ENCODE measurements at places on chromosomes 12 and 14.

GRCh38 chr14:97924922-97925613, 1127.9 kb downstream of the VRK1 start:
- DNase-seq = no peak

DNA sequence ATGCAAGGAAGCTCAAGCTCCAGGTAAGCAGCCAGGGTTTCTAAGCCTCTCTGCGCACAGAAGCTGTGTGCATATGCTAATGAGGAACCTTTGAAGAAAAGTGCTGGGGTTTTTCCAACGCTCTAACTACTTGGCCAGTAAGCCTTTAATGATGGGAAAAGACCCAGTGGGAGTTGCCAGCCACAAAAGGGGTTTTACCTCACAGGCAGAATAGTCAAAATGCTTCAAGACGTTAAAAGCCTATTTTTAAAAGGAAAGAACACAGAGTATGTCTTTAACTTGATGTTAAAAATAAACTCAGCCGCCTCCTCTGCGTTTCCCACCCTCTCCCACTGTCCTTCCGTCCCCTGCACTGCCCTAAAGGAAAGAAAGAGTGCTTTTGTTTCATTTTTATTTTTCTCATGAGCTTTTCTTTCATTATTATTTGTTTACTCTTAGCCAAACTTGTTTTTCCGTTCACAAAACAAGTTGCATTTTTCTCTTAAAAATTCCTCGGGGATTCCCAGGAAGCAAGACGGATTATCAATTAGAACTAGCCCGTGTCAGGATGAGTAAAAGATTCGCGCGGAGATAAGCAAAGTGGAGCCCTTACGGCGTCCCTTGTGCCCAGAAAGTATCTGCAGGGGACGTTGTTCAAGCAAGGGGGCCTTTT, 209.8 kb upstream of the NUDT4 start:
- no peak for DNase-seq

DNA sequence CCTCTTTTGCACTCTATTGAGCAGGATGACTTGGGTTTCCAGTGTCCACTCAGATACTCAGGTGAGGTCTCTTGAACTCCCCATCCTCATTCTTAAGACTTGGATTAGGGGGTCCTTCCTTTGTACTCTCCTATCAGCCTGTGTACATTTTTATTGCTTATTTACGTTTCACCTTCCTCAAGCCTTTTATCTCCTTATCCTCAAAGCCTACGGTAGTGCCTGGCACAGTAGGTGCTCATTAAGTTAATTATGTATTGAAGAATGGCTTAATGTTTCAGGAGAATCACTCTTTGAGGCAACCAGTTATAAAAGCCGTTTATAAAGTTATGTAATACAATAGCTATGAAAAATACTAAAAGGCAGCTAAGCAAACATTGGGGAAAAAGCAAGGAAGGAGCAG, 315.7 kb downstream of the NPAS3 start:
- DNase-seq = no peak

- DNase-seq = no peak
Measured at GRCh38 chr14:77270361-77271112, 469 bp downstream of the NGB start.

GRCh38 chr14:43408472-43408871, 1098.6 kb downstream of the FSCB start:
- DNase-seq = no peak

DNA sequence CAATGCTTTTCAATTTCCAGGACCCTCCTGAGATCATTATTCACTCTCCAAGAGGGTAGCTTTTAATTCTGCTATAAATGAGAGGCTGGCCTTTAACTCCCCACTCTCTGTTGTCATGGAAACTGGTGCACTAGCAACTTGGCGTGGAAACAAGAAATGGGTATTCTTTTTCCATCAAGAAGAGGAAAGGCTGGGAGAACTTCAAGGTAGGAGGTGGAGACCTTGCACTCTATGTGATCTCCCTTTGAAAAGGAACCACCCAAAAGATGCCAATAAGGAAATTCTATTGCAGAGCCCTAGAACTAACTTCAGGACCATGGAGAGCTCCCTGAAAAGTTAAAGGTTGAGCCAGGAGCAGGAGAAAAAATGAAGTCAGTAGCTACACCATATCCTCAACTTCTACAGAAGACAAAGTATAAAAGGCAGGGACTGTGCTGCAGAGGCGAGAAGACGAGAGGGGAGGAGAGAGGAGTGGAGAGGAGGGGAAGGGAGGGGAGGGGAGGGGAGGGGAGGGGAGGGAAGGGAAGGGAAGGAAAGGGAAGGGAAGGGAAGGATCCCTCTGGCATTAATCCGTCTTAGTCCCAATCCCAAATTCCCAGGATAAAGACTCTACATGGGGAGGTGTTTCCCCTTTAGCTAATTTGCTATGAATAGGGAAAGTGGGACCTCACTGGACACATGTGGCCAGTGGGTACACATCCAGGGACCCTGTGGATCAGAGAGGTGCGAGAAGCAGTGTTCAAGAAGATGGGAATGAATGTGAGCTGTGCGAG, 46.7 kb upstream of the FICD start:
- DNase-seq = no peak
